Stimulated activated memory B cell treated with anti-CD40 and anti-IgM and Interleukin-4, amounts not matched to agents 10 μg/mL and 1 μg/mL and 100 μg/mL, for 72 hours (primary cell): ENCODE measurements at places on chromosomes 1 and 21.
A peak's percentile ranks its signal among the peaks of the same experiment; 100 is the strongest.

DNA sequence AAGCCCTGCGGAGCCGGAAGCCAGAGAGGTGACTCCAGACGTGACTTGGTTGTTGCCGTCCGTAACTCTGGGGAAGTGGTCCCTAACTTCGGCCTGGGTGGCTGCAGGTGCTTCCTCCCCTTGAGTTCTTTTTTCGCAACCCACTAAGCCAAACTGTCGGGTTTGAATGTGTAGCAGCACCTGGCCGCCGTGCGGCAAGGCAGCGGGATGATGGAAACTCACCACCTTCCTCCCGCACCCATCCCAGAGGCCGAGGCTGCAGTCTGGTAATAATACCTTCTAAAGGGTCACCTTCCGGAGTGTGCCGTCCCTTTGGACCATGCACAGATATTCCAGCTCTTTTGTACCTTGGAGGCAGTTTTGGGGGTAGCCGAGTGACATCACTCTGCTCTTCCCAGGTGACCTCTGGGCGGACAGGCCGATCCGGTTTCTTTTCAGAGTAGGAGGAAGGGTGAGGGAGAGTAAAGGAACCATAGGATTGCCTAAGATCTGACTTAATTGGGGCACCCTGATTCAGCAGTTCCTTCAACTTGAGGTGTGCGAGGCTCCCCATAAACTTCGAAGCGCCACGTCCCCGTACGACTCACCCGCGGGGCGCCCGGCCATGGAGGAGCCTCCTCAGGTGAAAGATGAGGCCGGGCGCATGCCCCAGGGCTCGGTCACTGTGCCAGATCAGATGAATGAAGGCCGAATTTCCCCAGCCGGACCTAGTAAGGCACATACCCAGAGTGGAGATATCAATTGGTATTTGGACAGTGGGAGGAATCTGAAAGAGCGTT lies 1.0 kb downstream of the KCNK1 start:
- ATAC-seq, result no peak

DNA sequence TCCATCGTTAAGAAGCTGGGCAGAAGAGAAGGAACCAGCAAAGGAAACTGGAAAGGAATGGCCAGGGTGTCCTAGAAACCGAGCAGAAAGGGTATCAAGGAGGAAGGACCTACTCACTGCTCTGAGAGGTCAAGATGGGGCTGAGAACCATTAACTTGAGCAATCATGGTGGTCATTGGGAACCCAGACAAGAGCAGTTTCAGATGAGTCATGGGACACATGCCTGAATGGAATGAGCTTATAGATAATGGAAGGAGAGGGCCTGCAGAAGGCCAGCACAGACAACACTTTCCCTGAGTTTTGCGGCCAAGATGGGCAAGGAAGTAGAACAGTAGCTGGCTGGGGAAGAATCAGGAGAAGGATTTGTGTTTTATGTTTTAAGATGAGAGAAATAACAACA lies 383.2 kb downstream of the KIF26B start:
- no peak for ATAC-seq

DNA sequence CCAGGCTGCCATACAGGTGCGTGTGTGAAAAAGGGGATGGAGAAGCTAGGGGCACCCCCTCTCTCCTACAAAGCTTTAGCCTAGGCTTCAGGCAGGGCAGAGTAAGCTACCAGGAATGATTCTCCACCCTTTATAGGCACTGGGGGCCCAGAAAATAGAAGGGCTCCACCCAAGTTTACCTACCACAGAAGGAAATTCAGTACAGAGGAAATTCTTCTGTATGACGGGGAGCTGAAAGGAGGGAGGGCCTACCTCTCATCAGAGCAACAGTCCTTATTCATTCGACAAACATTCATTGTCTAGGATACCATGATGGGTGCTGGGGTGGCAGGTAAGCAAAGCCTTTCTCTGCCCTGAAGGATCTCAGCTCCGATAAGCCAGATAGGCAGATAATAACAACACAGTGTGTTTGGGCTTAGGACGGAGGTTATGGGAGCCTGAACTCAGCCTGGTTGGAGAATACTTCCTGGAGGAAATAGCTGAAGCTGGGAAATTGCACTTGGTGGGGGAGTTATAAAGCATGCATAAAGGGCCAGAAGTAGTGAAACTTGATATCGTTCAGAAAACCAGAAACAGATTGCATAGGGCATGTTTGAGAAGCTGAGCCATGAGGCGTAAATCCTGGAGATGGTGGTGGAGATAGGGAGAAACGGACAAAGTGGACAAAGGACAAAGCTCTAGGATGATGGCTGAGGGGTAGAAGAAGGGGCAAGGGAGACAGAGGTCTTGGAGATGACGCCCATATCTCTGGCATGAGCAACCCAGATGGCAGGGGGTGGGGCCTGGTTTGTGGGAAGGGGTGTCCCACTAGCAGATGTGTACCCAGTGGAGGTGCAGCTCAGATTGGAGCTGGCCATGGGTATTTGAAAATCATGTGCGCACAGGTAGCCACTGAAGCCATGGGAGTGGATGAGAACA lies 5.3 kb upstream of the P3R3URF start:
- no peak for ATAC-seq

- peak; percentile 95 for ATAC-seq
Measured at GRCh38 chr1:90850898-90851710, 134.0 kb upstream of the BARHL2 start.

GRCh38 chr1:220652995-220653394 lies 37.2 kb upstream of the C1orf115 start:
- no peak for ATAC-seq

DNA sequence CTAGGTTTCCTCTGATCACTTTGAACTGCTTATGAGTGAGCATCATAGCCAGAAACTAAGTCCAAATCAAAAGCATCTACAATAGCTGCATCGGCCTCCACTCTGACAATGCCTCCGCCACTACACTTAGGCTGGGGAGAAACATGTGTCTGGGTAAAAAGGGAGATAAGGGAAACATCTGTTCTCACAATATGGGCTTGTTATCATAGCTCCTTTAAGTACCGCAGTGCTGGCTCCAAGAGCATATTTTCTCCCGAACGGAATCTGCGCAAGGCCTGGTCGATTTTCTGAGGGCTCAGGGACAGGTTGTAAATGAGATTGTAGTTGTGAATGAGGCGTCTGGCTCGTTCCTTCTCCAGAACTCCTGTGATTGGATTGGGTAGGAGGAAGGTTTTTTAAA lies 63.9 kb upstream of the CYP2J2 start:
- ATAC-seq, result no peak

DNA sequence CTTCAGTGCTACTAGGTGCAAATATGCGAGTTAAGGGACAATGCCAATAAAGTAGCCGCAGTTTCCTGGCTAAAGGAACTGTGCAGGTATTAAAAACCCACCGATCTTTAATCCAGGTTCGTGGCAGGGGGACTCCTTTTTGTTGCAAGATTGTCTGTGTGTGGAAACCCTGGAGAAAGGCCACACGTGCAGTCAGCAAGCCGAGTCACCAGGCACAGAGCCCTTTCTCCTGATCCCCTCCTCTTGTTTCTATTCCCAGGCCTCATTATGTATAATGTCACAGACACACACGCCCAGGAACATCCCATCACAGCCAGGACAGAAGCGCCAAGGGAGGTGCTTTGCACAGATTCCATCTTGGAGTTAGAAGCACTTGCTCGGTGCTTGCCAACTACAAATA lies 528.9 kb downstream of the KIF26B start:
- ATAC-seq, result no peak

DNA sequence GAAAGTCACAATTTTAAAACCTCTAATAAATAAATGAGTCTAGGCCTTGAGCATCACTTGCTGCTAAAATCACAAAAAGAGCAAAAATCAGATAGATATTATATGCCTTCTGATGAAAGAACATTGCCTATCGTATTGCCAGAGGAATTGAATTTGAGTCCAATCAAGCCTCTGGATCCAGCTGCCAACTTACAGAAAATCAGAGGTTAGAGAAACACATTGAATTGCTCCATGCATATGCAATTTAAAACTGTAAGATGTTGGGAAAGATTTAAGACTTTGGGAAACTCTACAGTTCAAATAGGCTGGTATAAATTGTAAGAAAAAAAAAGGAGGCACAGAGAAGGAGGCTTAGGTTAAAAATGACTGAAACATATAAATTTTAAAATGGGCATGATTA lies 93.5 kb downstream of the TM2D1 start:
- no peak for ATAC-seq
